ENCODE measurements at places on chromosomes 11 and 22.

DNA sequence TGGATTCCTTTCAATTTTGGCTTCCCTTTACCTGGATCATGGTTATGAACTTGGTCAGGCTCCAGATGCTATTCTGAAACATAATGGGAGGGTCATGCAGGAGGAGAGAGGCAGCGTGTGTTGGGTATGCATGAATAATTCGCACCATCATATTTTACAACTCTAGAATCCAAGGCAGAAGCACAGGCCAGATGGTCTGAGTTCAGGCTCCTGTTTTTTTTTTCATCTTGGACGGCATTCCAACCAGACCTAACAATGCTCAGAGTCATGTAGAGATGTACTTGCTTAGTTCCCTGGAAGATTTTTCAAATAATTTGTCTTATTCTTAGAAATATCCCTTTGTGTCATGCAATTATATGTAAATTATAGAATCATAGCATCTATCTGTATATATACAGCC is 393.5 kb downstream of the JRKL start:
- DNase-seq, result no peak

- DNase-seq, result peak; percentile 91
Measured at GRCh38 chr11:89490981-89491690, at the start of gene NOX4. Gene NOX4 (minus strand): TSS chr11:89491375. CDS start chr11:89491246, 129 bp downstream.

DNA sequence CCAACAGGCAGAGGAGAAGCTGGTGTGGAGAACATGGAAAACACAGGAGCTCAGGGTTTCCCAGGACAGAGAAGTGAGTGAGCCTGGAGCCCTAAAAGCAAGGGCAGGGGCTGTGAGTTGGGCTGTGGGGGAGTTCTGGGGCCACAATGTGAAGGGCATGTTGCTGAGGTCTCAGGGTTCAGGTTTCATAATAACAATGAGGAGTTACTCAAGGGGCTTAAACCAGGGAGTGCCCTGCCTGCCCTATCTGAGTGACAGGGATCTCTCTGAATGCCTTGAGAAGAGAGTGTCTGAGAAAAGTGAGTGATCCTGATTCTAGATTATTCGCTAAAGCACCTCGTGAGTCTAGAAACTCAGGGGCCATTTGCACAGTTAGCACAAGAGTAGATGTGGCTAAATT is 129.6 kb downstream of the VPREB1 start:
- DNase-seq, result no peak

DNA sequence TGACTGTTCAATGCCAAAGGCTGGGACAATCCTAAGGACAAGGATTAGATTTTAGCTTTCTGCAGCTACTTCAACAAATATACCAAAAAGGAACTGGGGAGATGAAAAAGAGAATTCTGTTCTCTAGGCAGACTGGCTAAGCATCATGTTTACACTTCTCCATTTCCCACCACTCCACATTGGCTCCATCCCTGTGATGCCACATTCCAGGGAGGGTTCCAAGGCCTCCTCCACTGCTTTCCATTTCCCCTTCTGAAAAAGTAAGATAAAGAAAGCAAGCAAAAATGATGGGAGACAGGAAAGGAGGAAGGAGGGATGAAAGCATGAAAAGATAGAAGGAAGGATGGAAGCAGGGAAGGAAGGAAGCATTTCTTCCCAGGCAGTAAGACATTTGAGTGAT is 315.8 kb downstream of the BLID start:
- no peak for DNase-seq

- DNase-seq, result no peak
Measured at GRCh38 chr11:3146612-3147256, 18.4 kb downstream of the OSBPL5 start.

GRCh38 chr11:9158898-9159391 is 67.5 kb upstream of the SCUBE2 start:
- no peak for DNase-seq

DNA sequence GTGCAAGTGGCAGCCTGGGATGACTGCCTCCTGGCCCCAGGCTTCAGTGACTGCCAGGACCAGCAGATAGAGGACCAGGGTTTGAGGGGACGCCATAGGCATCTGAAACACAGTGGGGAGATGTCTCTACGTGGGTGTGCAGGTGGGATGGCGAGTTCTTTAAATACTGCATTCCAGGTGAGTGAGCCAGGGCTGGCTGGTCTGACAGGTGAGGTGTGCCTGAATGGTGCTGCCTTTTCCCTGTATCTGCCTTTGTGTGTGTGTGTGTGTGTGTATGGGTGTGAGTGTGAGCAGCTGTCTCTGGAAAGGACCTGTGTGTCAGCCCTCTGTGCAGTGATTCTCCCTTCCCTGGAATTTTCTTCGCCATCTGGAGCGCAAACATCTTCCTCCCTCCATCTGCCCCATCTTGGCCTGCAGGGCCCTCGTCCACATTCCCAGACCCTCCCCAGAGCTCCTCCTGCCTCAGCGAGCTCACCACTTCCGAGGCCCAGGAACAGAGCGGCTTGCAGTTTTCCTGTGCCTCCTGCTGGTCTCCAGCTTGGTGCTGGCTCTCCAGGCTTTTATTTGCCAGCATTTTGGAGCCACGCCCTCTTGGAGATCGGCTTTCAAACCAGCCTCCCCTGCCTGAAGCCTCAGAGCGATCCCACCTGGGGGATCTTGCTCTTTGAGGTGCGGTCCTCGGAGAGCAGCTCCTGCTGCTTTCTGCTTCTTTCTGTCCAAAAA is at the start of gene GPHA2:
TSS of gene GPHA2 (minus strand) at position 535 of the 723 bp plus-strand sequence. CDS start at position 102, 433 bp downstream.
- DNase-seq, result peak; percentile 46

- peak; percentile 84 for DNase-seq
Measured at GRCh38 chr22:23183061-23183698, 2.9 kb downstream of the BCR start.

GRCh38 chr11:123033895-123034294 is 28.0 kb downstream of the HSPA8 start:
- no peak for DNase-seq

GRCh38 chr11:118783724-118784495 is 7.1 kb downstream of the DDX6 start:
- DNase-seq, result no peak

- DNase-seq, result peak; percentile 90
Measured at GRCh38 chr11:86672007-86672621, at the start of gene ME3. Gene ME3 (minus strand): TSS chr11:86672616.

GRCh38 chr11:69156235-69156639 is 502 bp downstream of the SMIM38 start:
- peak; percentile 50 for DNase-seq

- DNase-seq, result no peak
Measured at GRCh38 chr22:29043906-29044575, 17.6 kb downstream of the C22orf31 start.

GRCh38 chr11:95119361-95120060 is 29.9 kb downstream of the ENDOD1 start:
- no peak for DNase-seq

DNA sequence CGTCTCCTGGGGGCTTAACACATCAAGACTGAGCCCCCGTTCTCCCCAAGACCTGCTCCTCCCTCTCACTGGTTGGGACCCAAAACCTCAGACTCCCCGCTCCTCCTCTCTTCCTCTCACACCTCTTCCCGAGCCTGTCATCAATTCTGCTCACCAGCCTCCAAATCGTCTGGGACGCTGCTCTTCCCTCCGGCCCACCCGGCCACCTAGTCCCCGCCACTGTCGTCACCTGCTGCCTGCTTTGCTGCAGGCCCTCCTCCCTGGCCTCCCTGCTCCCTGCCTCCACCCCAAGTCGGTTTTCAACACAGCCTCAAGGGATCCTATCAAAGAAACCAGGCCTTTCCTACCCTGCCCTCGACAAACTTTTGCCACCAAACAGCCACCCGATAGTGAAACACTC is 3.1 kb downstream of the MFNG start:
- DNase-seq, result no peak

GRCh38 chr11:59791639-59792038 is 18.9 kb downstream of the MRPL16 start:
- DNase-seq, result no peak

- DNase-seq, result peak; percentile 51
Measured at GRCh38 chr22:23910496-23911190, 16.5 kb downstream of the MIF start.

DNA sequence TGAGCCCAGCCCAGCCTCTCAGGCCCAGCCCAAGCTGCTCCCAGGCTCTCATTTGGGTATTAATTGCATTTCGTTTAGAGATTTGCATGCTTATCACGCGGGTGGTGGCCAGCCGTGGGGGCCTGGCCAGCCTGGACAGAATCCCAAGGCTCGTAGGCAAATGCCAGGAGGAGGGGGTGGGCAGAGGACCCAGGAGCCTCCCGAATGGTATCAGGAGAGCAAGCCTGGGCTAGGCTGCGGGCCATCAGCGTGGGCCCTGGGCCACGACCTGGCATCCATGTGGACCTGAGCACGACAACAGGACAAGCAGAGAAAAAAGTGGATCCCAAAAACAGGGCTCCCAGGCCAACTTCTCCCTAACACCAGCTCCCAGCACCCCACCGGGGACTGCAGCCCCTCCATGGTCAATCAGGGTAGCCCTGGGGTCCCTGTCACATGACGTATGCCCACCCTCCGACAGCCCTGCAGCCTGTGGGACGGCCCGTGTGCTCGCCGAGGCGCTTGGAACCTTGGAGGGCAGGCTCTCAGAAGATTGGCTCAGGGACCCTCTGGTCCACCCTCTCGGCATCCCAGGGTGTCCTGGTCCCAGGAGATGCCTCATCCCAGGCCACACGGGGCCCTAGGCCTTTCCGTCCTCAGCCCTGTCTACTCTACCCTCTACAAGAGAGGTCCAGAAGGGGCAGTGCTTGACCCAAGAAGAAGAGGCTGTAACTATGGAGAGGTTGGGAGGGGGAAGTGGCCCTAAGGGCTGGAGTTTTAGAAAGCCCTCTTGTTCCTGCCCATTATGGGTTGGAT is 8.8 kb downstream of the ASCL2 start:
- no peak for DNase-seq

DNA sequence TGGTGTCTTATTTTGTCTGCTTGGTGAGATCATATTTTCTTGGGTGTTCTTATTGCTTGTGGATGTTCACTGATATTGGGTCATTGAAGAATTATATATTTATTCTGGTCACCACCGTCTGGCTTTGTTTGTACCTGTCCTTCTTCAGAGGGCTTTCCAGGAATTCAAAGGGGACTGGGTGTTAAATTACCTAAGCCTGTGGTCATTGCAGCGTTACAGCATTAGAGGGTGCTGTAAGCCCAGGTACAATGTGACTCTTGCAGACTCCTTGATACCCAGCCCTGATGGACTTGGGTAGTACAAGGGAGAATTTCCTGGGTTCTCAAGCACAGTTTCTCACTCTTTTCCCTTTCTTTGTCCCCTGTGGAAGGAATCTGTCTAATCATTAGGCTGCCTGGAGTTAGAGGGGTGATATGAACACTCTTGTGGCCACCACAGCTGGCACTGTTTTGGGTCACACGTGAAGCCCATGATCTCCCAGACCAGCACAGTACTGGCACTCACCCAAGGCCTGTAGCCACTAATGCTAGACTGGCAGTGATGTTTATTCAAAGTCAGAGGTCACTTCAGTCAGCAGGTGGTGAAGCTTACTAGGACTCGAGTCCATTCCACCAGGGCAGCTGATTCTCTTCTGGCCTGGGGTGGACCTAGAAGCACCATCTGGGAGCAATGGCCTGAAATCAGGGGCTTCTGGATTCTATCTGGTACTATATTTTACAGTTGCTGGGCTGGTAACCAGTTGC is 56.1 kb upstream of the NARS2 start:
- DNase-seq, result no peak

DNA sequence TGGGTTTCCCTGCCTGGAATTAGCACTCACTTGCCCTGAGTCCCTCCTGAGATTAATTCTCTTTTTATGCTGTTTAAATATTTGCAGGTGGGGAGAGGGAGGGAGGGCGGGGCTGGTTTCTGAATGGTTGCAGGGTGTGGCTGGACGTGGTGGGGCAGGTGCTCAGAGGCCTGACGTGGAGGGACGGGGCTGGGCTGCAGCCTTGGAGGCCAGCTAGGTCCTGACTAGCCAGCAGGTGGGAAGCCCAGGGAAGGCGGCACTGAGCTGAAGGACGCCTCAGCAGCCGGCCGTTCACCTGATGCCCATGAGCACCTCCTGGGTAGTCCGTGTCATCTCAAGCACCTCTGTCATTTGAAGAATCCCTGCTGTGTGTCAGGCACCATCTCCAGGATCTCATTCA is 21.3 kb downstream of the SGSM1 start:
- no peak for DNase-seq

Measured in eye (tissue), 1 donor.